ENCODE measurements at places on chromosomes 1 and 21.
A peak's percentile ranks its signal among the peaks of the same experiment; 100 is the strongest.

GRCh38 chr1:162994921-162995320 lies 74.2 kb upstream of the RGS4 start:
- DNase-seq: peak; percentile 73

- DNase-seq: peak; percentile 54
These were observed 3.6 kb upstream of the FOXD2 start for GRCh38 chr1:47434051-47434842.

DNA sequence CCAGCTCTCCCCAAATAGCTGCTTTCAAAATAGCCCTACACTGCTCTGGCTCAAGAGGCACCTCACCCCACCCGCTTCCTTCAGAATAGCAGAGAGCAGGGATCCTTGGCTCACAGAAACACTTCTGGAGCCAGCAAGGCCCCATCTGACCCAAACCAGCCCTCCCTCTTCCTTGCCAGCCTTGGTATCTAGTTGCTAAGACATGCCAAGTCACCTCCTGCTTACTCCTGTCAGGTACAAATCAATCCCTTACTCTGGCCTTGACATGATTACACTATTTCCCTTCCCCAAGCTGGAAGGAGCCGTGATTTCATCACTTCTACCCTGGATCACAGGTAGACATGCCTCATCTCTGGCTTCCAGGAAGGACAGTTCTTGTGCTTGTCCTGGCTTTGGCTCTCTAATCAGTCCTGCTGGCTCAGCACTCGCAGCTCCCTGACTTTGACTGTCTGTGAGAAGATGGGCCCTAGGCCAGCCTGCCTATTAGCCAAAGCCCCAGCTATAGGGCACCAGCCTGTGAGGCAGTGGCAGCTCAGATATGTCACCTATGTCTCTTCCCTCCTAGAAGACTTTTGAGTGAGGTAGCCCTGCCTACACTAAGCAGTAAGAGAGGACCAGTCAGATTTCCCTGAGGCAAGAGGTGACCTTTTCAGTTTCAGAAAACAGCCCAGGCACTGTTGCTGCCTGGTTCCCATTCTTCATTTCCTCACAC lies 8.9 kb upstream of the MUTYH start:
- DNase-seq: no peak

GRCh38 chr1:19445417-19446342 lies 39.7 kb downstream of the CAPZB start:
- DNase-seq: no peak

DNA sequence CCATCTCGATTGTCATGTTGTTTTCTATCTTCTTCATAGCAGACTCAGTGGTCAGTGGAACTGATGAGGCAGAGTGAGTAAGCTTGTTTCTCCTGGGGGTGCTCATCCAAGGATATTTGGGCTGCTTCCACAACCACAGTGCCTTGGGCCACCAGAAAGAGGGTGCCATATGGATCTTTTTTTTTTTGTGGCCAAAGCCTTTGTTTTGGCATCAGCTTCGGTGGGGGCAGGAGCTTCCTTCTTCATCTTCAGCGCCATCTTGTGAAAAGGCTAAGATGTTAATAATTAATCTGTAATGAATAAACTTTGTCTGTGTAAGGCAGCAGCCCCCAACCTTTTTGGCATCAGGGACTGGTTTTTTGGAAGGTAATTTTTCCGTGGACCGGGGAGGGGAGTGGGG lies 6.6 kb upstream of the PLPP3 start:
- no peak for DNase-seq

GRCh38 chr1:203036537-203036936 lies 10.2 kb downstream of the PPFIA4 start:
- DNase-seq: no peak

DNA sequence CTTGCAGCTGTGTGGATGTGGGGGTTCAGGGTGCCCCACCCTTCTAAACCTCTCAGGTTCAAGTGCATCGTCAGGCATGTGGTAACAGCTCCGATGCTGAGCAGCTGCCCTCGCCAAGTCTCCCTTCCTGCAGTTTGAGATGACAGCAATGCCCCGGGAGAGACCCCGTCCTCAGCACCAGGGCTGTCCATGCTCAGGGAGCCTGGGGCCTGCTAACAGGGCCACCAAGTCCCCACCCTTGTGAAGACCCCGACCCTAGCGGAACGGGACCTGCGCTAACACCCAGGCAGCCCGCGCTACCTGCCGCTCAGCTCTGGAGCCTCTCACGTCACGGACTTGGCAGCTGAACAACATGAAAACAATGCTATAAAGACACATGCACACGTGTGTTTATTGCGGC lies 159.2 kb upstream of the C1orf174 start:
- DNase-seq: no peak

DNA sequence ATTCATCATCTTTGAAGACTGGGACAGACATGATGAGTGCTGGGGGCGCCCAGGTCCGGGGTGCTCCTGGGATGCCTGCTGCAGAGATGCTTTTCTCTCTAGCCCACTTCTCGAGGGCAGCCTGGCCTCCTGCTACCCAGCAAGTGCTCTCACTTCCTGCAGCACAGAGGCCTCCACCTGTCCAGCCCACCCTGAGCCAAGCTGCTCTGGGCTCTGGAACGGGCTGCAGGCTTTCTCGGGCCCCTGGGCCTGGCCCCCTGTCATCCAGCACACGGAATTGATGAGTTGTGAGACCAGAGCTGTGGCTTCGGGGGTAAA lies 469.5 kb upstream of the VAMP3 start:
- no peak for DNase-seq

GRCh38 chr21:38376693-38377092 lies 119.9 kb downstream of the KCNJ15 start:
- DNase-seq: no peak

DNA sequence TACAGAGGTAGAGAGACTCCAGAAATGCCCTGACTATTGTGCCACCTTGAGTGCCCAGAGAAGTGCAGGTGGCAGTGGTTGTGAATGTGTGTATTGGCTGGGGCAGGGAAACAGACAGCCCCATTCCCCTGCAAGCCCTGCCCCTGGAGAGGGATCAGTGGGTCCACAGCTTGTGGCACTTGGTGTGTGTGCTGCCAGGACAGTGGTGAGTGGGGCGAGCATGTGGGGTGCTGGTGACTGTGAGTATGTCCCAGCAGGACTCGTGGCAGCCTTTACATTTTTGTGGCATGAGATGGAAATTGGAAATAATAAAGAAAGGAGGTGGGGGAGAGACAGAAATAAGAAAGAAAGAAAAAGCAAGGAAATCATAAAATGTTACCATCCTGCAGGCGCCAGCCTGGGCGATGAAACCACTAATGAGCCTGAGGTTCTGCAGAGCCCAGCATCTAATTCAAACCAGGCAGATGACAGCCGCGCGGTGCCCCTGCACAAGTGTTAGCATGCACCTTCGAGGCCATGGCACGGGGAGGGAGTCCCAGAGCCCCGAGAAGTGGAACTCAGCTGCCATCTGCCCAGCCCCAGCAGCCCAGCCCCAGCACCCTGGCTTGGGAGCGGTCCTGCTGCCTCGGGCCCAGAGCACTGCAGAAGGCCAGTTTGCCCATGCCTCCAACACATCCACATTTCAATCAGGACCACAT lies 49.1 kb upstream of the ZBTB40 start:
- DNase-seq: peak; percentile 37

GRCh38 chr1:43958351-43959255 lies 11.2 kb upstream of the DPH2 start:
- no peak for DNase-seq

Data from fibroblast of skin of right biceps (primary cell).